NCI-H2107 (cell line): ENCODE measurements at places on chromosomes 2 and 18.

GRCh38 chr18:25089470-25089869 is 262.5 kb downstream of the ZNF521 start:
- DNase-seq: no peak

- DNase-seq: no peak
Measured at GRCh38 chr2:10036095-10036884, 7.1 kb upstream of the KLF11 start.

GRCh38 chr2:191190435-191190834 is 39.6 kb upstream of the STAT4 start:
- DNase-seq: no peak

- peak; percentile 51 for DNase-seq
Measured at GRCh38 chr2:177758591-177759371, 313.8 kb downstream of the PDE11A start.

- DNase-seq: no peak
Measured at GRCh38 chr2:239143858-239144712, 256.7 kb downstream of the HDAC4 start.

DNA sequence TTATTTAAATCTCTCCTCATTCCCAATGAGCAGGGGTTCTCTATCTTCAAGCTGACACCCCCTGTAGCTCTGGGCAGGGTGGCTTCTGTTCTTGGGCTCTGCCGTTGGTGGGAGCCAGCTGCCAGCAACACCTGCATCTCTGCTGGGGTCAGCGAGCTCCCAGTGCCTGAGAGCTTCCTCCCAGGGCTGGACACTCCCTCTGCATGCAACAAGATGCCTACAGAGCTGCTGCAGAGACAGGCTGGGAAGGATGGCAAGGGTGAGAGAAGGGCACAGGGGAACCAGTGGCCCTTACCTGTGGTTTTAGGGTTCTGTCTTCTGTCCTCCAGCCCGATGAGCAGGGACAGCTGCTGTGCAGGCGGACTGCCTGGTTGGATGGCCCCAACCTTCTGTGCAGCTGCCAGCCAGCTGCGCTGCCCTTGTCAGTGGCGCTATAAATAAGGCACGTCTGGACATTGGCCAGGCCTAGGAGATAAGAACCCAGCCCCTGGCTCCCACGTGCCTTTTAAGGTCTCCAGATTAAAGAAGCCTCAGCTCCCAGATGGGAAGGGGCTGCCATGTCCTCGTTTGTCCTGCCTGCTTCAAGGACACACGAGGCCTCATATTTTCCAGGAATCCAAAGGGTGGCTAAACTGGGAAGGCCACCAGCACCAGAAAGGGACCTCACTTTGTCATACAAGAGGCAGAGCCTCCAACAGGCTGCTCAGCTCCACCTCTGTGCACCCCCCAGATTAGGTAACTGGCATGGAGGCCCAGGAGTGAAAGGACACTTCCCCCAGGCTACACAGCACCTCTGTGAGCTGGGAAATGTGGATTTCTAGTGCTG is 39.5 kb upstream of the FHL2 start:
- no peak for DNase-seq

- DNase-seq: no peak
Measured at GRCh38 chr2:186294248-186294888, 191.7 kb upstream of the ZC3H15 start.

- DNase-seq: no peak
Measured at GRCh38 chr2:228118940-228119339, 62.5 kb downstream of the SPHKAP start.

GRCh38 chr2:223692191-223692947 is 90.2 kb upstream of the SCG2 start:
- DNase-seq: no peak

DNA sequence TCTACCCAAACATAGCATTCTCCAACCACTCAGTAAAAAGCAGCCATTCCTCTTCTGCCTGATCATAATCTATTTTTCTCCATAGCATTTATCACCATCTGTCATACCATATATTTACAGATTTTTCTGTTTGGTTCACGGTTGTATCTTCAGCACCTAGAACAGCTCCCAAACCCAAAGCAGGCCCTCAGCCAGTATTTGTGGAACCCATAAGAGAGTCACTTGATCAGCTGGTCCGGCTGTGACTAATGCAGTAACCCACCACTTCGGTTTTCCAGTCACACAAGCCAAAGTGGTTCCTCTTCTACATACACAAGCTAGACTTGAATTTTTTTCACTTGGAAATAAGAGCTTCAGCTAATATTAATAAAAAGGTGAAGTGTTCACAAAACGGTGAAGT is 511.6 kb upstream of the CELF4 start:
- DNase-seq: no peak

GRCh38 chr2:70089220-70089982 is 2.1 kb downstream of the PCBP1 start:
- DNase-seq: peak; percentile 85

DNA sequence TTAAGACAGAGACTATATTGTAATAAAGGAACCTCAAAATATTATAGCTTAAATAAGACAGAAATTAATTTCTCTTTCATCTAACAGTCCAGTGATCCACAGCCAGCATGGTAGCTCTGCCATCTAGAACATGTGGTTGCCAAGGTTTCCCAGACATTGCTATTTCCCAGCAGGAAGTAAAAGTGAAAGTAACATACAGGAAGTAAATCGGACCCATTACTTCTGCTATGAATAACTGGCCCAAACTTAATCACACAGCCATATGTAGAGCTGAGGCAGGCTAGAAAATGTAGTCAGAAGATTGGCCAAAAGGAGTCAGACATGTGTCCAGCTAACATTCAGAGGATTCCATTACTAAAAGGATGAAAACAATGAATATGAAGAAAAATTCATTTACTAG is 71.0 kb downstream of the NOL4 start:
- DNase-seq: no peak

DNA sequence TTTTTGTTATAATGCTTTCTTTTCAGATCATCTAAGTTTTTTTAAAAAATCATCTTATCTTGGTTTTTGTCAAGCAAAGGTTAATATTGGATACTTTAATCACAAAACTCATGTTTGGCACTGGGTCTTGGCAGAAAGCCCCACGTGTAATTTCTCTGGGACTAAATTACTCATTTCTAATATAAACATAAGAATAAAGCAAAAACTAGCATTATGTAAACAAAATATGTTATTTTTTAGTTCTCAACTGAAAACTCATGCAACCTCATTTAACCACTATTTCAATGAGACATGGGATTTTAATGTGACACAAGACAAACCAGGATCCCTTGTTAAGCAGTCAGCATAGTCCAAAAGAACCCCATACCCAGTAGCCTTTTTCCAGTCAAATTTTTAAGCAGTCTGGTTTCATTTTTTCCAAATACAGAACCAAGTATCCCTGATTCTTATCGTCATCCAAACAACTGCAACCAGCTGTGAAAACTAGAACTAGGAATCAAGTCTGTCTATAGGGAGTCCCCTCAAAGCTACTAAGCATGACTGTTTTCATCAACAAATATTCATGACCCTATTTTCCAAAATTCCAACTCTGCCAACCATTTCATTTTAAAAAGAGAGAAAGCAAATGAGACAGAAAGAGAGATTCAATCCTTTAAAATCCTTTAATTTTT is 27.1 kb downstream of the PID1 start:
- no peak for DNase-seq

DNA sequence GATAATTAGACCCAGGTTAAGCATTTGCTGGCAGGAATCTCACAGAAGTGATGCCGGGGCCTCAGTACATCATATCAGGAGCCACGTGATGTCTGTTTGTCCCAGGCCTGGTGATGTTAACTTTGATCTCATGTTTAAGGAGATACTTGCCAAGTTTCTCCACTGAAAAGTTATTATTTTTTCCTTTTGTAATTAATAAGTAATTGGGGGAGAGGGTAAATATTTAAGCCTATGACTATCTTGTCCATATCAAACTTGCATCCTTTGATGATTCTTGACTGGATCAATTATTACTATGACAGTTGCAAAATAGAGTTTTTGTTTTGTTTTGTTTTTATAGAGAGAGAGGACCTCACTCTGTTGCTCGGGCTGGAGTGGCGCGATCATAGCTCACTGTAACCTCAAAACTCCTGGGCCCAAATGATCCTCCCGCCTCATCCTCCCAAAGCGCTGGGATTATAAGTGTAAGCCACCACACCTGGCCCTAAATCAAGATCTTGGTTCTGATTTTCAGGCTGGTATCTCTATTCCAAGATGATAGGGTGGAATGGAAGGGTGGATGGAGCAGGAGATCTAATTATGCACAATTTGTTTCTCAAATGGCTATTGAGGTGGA is 46.4 kb downstream of the SLC4A1AP start:
- no peak for DNase-seq

DNA sequence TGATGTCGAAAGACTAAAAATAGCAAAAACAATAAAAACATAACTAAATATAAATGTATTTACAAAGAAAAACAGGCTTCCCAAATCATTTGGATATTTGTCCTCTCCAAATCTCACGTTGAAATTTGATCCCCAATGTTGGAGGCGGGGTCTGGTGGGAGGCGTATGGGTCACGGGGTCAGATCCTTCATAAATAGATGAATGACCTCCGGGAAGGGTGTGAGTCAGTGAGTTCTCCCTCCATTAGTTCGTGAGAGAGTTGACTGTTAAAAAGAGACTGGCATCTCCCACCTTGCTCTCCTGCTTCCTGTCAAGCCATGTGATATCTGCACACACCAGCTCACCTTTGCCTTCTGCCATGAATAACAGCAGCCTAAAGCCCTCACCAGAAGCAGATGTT is 703.0 kb downstream of the TMEM182 start:
- no peak for DNase-seq

DNA sequence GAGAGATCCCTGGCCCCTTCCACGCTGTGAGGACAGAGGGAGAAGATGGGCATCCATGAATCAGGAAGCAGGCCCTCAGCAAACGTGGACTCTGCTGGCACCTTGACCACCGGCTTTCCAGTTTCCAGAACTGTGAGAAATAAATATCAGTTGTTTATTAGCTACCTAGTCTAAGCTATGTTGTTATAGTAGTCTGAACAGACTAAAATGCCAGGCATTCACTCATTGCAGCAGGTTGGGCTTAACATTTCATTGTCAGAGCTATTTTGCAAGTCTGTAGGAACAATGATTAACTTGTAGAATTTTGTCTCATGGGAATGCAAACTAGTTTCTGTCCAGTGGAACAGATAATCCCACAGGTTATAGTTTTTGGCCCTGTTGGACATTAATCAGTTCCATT is 24.8 kb upstream of the TBC1D8 start:
- no peak for DNase-seq

DNA sequence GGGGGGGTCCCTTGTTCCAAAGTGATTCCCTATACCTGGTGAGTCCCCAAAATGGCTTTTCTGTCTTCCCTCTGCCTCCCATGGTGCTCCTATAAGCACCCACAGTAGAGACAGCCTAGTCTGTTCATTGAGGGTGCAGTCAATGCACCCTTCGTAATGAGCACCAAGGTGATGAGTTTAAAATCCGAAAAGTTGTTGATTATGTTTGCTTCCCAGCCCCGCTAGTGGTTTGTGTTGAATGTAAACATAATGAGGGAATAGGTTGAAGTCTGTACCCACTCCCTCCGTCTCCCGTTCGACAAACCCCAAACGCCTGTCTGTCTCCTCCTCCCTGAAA is 2.3 kb downstream of the FOSL2 start:
- DNase-seq: no peak

DNA sequence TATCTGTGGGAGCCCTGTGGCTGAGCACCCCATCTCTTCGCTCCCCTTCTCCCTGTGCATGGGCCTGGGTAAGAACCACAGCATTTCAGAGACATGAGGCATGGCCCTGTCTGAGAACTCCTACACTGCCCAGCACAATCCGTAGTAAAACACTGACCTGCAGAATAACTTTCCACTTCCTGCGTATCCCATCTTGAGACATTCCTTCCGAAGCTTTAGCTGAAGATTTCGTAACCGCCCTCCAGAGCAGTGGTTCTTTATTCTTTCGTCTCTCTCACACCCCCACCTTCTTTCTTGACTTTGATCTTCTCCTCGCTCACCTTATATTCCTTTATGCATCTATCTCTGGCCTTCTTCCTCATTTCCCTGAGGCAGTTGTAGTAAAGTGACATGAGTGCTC is 381.1 kb downstream of the HRH4 start:
- no peak for DNase-seq

GRCh38 chr2:70073493-70073892 is 13.8 kb upstream of the PCBP1 start:
- DNase-seq: no peak

DNA sequence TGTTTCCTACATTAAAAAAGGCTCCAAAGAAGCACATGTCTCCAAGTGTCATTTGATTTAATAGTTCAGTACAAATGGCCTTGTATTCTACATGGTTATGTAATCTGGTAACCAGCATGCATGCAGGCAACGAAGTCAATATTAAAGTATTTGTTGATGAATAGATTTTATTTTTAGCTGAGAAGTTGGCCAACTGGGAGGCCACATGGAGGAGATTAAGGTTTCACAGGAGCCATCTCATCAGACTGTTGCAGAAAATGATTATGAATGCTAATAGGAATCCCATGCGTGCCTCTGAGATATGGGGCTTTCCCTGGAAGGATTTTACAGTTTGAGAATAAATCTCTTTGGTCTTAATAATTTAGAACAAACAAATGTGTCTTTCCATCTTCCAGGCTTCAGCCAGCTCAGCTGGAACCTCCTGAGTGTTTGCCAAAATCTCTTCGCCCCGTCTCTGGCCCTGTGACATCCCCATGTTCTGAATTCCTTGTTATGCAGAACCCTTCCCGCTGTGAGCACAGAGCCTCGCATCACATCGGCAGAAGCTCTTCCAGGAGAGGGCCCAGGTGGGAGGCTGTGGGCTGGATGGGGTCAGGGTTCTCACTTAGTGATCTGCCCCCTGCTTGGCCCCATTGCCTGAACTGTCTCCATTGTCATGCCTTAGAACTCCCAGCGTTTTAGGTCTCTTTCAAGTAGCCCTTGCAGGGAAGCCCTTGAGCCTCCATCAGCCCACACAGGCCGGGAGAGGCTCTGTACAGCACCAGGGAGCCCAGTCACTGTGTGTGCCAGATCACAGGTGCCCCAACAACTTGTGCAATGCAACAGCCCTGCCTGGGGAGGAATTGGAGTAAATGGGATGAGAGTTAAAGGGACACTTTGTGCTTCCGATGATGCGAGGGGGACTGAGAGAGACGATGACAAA is 190.5 kb upstream of the TWIST2 start:
- DNase-seq: no peak

DNA sequence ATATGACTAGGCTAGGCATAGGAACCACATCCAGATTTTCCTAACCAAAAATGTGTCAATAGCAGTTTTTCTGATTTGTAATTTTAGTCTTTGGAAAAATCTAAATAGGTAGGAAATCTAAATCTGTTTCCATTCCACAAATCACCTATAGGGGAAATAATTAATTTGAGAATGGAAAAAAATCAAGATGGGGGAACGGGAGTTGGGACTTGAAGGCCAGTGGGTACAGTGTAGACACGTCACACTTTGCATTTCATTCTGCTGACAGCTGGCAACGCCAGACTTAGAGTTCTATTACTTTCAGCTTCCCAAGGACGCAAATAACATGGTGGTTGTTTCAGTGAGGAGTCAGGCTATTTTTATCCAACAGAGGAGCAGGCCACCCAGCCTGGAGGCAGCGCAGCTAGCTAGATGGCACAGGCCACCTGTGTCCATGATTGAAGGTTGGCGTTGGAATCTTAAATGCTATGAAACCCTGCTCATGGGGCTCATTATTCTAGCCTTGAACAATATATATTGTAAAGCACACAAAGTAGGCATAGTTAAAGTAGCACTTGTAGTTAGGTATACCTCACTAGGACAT is 23.4 kb downstream of the HNRNPA3 start:
- no peak for DNase-seq

GRCh38 chr2:33214436-33214835 is 262.0 kb upstream of the RASGRP3 start:
- DNase-seq: no peak
